ENCODE measurements at places on chromosomes 6 and 20. TPM values are rescaled to one million over a fixed set of nuclear protein-coding genes. Genes with fewer than 3 reads are reported as not detected.

DNA sequence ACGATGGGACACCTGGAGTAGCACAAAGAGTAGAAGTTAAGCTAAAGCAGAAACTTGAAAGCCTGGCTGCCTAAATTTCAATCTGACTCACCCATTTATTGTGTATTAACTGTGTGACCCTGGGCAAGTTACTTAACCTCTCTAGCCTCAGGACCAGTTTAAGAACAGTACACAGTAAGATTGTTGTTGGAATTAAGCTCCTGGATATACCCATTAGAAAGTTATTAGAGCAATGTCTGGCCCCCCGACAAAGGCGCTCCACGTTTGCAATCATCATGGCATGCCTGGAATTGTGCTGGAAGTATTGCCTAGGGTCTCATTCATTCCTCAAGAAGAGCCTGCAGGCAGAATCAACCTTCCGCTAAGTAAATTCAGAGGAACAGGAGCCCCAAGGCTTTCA, 1.4 kb downstream of the SDC4 start:
- no peak for DNase-seq

DNA sequence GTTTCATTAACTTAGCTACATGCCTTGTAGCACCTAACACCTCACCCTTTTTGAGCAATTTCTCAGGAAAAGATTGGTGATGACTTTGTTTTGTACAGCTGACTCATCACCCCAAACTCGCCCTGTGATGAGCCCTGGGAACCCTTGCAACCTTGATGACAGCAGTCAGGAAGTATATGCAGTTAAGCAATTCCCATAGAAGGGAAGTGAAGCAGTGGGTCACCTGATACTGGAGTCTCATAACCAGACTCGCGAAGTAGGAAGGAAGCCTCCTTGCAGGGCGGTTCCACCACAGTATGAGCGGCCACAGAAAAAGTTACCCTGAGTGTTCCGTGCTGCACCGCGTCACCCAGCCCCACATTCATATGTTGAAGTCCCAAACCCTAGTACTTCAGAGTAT, 82.0 kb upstream of the EDN1 start:
- no peak for DNase-seq

DNA sequence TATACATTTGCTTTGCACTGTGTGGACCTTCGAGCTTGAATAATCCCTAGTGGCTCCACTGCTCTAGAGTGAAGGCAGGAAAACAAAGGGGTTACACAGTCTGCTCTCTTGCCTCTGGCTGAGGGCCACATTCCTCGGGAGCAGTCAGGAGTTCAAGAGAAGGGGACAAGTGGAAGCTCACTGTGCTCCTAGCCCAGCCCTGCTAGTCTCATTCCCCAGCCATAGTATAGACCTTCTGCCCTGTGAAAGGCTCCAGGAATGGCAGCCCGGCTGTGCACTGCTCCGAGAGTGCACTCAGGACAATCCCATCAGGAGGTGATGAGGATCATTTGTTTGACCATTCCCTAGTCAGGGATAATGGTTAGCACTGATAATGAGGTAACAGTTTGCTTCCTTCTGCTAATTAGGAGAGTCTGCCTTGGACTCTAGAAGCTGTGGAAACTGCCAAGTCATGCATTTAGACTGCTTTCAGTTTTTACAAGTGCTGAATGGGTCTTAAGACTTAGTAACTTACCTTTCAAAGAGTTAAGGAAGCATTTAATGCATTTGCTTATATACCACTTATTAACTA, 8.5 kb downstream of the IYD start:
- DNase-seq = no peak

DNA sequence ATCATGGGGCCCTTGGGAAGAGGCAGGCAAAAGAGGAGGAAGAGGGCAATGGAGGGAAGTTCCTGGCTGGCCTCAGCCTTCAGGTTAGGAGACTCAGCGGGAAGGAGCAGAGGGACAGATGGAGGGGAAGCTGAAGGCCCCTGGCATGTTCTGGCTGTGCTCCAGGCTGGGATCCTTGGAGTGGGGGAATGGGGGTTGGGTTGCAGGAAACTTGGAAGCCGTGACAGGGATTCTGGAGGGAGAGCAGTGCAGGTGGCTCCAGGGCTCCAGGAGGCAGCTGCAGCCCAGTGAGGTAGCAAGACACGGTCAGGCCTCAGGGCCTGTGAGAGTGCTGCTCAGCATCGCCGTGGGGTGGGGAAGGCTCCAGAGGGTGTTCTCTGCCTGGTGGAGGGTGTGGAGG, 64.6 kb upstream of the SCP2D1 start:
- no peak for DNase-seq

- DNase-seq = no peak
Observed at GRCh38 chr6:41900861-41901260, 5.7 kb upstream of the USP49 start.

- no peak for DNase-seq
Observed at GRCh38 chr20:61447952-61448351, 195.9 kb downstream of the CDH4 start.

DNA sequence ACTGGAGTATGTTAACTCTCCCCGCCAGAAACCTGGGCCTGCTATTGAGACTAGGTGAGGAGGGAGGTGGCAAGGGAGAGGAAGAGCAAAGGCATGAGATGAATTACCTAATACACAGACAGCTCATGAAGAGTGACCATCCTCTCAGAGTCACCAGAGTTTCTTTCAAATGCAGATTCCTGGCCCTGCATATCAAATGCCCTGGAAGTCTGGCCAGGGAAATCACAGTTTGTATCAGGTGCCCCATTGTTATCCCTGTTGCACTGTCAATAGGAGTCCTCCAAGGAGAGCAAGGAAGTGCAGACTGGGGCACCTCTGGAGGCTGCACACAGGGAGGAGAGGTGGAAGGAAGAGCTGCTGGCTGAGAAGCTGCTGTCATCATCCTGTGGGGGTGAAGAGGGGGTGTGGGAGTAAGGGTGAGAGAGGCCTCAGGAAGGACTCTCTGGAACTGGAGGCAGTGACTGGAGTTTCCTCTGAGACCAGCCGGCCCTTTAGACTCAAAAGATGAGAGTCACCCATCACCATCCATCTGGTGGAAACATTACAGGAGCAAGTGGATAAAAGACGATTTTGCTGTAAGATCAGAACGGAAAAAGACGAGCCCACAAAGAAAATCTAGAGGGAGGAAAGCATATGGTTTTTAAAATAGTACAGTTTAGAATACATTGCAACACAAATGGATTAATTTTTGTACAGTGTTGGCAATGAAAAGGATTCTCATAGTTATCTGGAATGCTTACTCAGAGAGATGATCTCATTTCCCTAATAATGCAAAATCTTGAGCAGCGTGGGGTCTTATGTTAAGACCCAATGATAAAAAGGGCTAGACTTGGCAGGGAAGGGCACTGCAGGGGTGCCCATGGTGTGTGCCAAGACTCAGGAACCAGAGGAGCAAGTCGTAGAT, 268.1 kb downstream of the UST start:
- no peak for DNase-seq

DNA sequence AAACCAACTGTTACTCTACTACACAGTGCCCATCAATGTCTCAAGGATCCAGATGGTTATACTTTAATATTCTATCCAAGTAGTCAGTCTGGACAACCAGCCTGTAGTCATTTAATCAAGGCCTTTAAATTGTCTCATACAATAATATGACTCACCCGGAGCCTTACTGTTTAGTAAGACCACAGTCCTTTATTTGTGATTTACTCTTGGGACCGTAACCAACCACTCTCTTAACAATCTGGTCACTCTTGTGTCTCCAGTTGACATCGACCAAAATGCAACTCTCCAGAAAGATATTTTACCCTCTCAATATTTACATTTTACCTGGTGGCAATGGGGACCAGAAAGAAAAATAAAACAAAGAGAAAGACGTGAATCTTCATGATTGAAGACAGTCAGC, 14.9 kb downstream of the DEFB114 start:
- no peak for DNase-seq

- DNase-seq = no peak
Observed at GRCh38 chr6:14502551-14502950, 385.0 kb downstream of the CD83 start.

DNA sequence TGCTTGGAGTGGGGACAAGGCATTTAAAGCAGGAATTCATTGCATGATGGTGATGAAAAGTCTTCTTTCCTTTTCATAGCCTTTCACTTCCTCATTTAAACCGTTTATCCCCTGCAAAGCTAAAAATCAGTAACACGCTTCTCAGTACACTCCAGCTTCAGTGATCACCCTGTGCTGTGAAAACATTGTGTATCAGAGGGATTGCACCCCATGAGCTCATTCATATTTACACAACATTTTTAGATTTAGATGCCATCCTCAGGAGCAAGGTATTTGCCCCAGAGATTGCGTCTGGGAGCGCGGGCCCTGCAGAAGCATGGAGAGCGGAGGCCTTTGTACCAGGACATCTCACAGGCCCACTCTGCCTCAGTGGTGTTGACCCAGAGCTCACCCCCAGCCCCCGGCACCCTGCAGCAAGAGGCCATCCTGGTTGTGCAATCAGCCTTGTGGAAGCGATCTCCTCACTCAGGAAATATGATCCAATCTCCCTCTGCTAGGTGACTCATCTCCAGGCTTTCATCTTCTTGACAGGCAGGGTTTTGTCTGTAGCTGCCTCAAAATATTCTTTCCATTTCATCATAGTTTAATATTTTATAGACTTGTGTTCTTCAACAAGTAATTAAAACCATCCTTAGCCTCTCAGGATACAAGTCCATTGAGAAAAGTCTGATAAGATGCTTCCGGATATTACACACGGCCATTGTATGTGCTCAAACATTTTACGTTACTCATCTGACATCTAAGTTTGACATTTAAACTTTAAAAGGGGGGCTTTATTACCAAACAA, 38.9 kb upstream of the THBS2 start:
- no peak for DNase-seq

DNA sequence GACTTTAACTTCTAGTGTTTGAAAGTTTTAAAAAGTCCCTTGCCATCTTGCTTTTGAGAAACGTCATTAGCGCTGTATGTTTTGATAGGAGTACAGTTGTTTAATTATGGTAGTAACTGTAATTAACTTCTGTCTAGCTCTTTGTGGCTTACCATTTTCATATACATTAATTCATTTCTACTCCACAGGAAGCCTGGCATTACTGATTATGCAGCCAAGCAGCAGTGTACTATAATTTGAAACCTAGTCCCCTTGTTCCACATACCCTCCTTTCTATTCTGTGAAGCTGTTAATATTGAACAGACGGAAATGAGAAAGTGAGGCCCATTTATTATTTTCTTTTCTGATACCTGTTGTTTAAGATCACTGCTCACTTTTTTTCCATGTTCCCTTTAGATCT, 235.4 kb downstream of the CDKAL1 start:
- no peak for DNase-seq

DNA sequence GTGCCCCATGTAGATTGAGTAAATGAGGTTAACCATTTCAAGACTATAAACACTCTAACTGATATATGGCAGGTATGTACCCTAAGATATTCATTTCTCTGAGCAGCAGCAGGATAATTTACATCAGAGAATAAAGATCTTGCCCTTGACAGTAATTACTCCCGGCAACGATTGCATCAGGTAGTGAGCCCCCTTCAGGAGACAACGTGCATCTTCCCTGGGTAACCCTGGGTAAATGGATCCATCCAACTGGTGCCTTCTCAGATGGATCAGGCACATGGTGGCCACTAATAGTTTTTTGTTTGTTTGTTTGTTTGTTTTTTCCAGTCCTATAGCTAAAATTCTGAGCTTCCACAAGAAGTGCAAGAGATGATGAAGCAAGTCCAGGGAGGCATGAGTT, 469.4 kb upstream of the SLC35B3 start:
- DNase-seq = no peak

- no peak for DNase-seq
Observed at GRCh38 chr6:169932491-169932890, 181.1 kb downstream of the ERMARD start.

- peak; percentile 27 for DNase-seq
Observed at GRCh38 chr20:49979030-49979832, 3.5 kb upstream of the SNAI1 start.

GRCh38 chr6:18368277-18369105, 18.7 kb upstream of the RNF144B start:
- DNase-seq = no peak

GRCh38 chr6:108739496-108740330, 108.5 kb upstream of the ARMC2 start:
- no peak for DNase-seq

- no peak for DNase-seq
Observed at GRCh38 chr20:6827472-6827871, 60.0 kb downstream of the BMP2 start.

DNA sequence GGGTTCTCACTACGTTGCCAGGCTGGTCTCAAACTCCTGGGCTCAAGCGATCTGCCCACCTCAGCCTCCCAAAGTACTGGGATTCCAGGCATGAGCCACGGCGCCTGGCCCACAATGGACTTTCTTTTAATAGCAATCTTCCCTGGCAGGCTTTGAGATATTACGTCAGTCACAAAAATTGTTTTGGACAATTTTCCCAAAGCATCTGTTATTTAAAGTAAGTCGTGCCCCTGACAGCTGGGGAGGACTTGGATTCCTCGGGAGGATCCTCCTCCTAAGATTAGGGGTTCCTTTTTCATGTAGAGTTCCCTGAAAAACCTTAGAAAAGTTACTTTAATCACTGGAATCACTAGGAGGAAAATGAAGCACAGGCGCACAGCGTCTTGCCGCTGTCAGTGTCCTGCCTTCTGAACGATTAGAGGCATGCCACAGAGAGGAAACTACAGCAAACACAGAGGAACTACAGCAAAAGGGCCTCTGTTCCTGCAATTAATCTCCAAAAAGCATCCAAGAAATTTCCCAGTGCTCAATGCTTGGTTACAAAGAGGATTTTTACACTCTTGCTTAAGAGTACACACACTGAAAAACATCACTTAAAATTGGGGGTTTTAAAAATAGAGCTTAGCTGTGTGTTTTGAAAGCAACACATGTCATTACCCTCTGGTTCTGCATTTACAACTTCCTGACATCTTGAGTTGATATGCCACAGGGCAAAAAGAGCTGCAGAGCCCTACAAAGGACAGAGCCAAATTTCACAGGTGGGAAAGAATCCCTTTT, 4.5 kb downstream of the ACSS1 start:
- DNase-seq = no peak

- DNase-seq = no peak
Observed at GRCh38 chr6:38542031-38542430, 97.7 kb downstream of the BTBD9 start.

GRCh38 chr6:128508588-128509296, 11.7 kb downstream of the PTPRK start:
- no peak for DNase-seq

DNA sequence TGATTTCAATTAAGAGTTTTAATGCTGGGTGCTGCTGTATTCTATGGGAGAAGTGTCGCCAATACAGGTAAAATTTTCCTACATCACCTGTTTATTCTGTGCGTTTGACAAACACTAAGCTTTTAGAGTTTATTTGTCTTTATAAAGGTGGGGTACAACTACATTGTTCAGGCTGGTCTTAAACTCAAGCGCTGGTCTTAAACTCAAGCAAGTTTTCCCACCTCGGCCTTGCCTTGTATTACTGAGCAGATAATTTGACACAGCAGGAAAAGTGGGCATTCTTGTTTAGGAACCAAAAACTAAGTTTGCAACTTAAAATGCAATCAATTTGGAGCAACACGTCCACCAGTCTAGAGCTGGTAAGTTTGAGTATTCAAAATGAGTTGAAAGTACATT, 112.9 kb upstream of the BTN3A2 start:
- DNase-seq = no peak

GRCh38 chr6:79070206-79070825, 7.7 kb downstream of the PHIP start:
- DNase-seq = no peak

Gene TSBP1
- not detected for total RNA-seq

Gene SLA2
- 26.2 TPM for total RNA-seq

Gene MYL9
- 1.8 TPM for total RNA-seq

Gene GFRA4
- total RNA-seq = not detected

Gene PNLDC1
- total RNA-seq = 0.28 TPM

Gene ASF1A
- 49.6 TPM for total RNA-seq

Gene DEF6
- total RNA-seq = 311 TPM

Gene CAGE1
- 0.44 TPM for total RNA-seq

Gene SLC22A16
- not detected for total RNA-seq

Gene PDYN
- total RNA-seq = not detected

All from T-cell (primary cell).